ENCODE measurements at places on chromosomes 3 and 15.

DNA sequence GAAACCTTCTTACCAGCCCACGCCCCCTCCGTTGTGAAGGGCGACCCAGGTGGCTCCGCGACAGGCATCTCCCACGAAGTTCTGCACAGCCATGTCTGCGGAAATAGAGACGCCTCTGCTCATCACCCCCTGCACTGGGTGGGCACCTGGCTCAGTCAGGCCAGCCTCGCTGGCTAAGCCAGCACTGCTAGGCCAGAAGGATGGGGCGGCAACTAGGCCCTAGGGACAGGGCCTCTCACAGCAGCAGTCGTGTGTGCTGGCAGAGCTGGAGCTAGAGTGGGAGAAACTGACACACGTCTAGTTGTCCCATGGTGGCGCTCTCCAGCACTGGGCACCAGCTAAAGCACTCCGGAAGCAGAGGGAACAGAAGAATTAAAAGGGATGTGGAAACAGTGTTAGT, 12.5 kb upstream of the ZXDC start:
- no peak for DNase-seq

GRCh38 chr3:47323431-47324277, 40.9 kb downstream of the KLHL18 start:
- no peak for DNase-seq

DNA sequence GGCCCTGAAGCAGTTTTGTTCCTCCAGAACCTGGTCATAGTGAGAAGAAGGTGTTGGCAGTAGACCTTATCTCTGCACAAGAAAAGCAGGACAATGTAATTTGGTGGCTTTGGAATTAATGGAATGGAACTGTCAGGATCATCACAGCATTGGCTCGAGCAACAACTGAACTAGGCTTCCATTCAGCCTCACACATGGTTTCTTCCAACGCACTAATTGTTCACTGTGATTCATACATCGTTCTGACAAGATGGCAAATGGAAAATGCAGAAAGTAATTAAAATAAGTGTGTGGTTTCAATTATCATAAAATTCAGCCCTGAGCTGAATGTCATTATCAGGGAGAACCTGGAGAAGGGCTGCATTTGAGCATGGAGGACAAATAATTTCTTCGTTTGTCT, 80.6 kb downstream of the MFSD1 start:
- no peak for DNase-seq

- DNase-seq: no peak
These were observed 201.2 kb upstream of the ARPP21 start for GRCh38 chr3:35438101-35438500.

- DNase-seq: no peak
These were observed 178.4 kb downstream of the ARRDC4 start for GRCh38 chr15:98138910-98139309.

DNA sequence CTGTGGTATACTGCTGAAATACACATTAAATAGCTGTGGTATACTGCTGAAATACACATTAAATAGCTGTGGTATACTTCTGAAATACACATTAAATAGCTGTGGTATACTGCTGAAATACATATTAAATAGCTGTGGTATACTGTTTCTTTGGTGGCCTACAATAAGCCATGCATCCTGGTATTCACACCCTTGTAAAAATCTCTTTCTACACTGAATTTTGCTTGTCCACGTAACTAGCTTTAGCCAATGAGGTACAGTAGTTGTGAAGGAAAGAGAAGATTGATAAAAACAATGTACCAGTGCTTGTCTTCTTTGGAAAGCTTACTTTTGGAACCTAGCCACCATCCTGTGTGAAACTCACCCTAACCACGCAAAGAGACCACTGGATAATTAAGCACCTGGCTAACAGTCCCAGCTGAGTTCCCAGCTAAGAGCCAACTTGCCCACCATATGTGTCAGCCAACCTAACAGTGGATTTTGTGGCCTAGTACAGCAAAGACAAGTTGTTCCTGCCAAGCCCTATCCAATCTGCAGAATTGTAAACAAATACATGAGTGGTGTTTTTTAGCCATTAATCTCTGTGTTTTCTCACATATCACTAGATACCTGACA, 103.4 kb upstream of the MELTF start:
- no peak for DNase-seq

- DNase-seq: no peak
These were observed 46.2 kb downstream of the CCDC12 start for GRCh38 chr3:46930166-46930944.

Measured in stimulated activated CD4-positive, alpha-beta T cell treated with anti-CD3 and anti-CD28 coated beads, Interleukin-4, amount 100 ng/mL, for 24 hours (primary cell).